ENCODE measurements at places on chromosomes 11 and 22.

- peak; percentile 69 for DNase-seq
Measured at GRCh38 chr11:789943-790342, at the start of gene CEND1. Gene CEND1, minus strand, starts transcription at chr11:790090. Its CDS starts 1,514 bp downstream, at chr11:788576.

- DNase-seq = no peak
Measured at GRCh38 chr11:34464591-34465051, 25.9 kb downstream of the CAT start.

GRCh38 chr11:17923217-17923616 is 89.6 kb downstream of the SERGEF start:
- DNase-seq = no peak

- no peak for DNase-seq
Measured at GRCh38 chr11:57597461-57597915, at the start of gene SERPING1. Gene SERPING1, plus strand, starts transcription at chr11:57597685. Its CDS starts 586 bp downstream, at chr11:57598271.

- DNase-seq = no peak
Measured at GRCh38 chr11:111359223-111360149, 19.6 kb downstream of the POU2AF1 start.

- no peak for DNase-seq
Measured at GRCh38 chr11:75403037-75403436, 3.7 kb downstream of the RPS3 start.

DNA sequence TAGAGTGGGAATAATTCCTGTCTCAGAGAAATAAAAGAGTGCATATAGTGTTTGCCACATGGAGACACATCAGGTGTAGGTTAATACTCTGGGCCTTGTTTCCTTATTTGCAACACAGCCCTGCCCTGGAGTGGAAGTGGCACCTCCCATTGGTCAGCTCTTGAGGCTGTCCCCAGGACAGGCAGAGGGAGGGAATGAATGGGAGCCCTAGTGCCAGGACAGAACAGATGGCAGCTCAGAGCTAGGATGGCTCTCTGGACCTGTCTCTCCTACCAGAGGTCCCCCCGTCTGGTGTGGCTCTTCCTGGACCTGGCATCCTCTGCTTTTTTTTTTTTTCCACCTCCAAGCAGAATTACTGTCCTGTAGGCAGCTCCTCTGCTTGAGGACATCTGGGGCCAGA is 35.6 kb downstream of the LIMK2 start:
- DNase-seq = no peak

GRCh38 chr11:67379061-67380058 is 6.0 kb upstream of the CLCF1 start:
- DNase-seq = no peak

DNA sequence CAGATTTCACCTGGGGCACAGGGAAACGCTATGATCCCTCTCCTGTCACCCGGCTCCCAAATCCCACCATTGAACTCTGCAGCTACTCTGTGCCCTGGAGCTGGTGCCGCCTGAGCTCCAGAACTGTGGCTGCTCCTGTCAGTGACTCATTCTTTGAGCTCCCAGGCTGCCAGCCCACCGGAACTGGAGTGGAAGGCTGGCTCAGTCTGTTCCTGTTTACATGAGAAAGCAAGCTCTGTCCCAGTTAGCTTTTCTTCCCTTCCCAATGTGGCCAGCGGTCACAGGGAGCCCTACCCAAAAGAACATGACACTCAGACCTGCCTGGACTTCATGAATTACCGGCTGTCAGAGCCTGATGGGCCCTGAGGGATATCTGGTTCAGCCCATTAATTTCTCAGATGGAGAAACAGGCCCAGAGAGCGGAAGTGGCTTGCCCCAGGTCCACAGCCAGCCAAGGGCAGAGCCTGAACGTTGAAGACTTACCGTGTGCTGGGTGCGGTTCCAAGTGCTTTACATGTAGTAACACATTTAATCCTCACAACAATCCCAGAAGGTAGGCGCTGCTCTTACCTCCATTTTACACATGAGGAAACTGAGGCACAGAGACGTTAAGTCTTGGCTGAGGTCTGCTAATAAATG is 23.8 kb upstream of the IGSF22 start:
- DNase-seq = no peak

DNA sequence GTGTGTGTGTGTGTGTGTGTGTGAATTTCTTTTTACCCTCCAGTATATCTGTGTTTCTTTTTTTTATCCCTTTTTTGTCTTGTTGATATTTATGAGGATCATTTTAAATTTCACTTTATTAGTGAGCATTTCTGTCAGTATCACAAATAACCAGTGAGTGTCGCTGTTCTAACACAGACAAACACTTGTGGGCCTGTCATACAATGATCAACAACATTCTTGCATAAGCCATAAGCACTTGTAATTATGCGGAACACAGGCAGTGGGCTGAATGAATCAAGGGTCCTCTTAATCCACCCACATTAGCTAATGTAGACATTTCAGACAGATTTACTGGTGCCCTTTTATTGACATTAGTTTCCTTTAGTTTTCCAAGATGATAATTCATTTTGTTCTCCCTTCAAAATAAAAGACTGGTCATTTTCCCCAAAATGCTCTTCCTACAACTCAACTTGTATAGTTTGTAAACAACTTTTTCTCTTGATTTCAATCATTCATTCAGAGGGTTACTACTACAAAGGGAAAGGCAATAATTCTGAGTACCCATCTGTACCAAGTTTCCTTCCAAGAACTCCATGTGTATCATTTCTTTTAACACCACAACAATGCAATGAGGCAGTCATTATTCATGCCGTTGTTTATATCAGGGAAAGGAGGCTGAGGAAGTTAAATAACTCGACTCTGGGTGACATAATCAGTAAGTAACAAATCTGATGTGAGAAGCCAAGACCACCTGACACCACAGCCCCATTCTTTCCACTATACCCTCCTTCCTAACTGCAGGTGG is 34.5 kb upstream of the ANO3 start:
- no peak for DNase-seq

DNA sequence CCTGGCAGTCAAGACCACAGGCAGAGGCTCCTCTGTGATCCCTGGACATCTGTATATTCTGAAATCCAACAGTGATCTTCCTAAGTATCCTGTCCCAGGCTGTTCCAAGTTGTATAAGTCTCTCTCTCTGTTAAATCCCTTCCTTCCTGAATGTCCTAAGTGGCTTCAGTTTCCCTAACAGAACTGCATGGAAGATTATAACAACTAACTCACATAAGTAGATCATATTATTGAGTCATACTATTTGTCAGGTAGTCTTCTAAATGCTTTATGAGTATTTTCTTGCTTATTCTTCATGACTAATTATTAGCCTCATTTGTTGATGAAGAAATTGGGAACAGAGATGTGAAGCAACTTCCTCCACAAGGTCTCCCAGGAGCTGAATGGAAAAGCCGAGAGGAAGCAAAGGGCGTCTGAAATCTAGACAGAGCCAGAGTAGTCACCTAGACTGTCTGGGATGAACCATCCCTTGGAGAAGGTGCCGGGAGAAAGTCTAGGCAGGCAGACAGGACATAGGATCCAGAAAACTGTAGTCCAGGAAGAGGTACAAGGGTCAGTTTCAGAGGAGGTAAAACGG is 93.2 kb upstream of the FAT3 start:
- no peak for DNase-seq

DNA sequence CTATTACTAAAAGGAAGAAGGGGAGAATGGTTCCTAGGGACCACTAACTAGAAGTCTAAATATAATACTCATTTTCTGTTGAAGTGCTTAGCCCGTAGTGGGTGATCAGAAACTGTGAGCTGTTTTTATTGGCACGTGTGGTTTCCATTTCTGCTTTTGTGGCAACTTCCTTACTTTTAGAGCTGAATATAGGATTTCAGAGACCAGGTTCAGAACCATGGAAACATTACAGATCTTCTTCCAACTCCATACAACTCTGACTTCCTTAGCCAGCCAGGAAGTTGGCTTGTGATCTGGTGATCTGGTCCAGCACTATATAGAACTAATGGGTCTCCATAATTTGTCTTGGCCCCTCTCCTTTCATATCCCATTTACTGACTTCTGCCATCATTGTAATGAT is 2.6 kb upstream of the ME3 start:
- no peak for DNase-seq

DNA sequence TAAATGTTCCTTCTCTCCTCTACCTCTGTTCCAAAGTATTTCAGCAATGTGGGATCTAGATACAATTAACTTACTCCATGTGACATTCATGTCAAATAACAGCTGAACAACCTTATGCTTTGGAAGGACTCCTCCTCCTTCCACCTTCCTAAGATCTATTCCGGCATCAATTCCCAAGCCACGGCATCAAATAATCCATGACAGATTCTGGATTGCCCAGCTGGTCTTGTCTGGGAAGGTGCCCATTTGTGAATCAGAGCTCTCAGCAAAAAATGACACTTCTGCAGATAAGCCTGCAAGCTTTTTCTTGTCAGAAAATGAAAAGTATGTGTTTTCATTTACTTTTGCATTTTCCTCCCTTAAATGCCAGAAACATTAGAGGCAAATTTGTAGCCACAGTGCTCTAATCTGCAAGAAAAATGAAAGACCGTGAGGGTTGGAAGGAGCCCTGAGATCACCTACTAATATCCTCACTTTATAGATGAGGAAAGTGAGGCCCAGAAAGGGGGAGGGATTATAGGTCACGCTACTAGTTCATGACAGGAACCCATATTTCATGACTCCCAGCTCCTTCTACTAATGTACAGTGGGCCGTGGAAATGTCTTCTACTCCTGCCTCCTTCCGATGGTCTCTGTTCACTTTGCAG is 124.0 kb downstream of the ME3 start:
- DNase-seq = no peak

DNA sequence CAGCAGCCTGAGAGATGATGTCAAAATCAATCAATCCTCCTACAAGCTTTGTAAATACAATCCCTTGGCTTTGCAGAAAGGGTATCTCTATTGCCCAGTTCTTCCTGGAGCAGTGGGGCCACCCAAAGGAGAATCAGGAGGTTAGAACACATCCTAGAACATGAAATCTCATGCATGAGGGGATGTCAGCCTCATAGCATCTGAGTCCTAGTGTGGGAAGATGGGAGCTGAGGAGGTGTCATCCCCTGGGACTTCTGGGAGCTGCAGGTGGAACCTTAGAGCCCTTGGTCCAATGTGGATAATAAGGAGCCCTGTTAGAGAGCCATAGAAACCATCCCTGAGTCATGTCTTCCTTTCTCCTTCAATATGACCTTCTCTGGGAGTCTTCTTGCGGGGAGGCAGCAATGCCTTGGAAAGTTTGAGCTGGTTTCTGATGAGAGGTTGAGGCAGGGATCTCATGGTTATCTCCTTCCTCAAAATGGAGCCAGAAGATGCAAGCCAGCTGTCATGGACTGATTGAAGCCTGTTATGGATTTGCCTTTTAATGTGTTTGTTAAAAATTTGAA is 74.8 kb downstream of the BDNF start:
- DNase-seq = no peak

DNA sequence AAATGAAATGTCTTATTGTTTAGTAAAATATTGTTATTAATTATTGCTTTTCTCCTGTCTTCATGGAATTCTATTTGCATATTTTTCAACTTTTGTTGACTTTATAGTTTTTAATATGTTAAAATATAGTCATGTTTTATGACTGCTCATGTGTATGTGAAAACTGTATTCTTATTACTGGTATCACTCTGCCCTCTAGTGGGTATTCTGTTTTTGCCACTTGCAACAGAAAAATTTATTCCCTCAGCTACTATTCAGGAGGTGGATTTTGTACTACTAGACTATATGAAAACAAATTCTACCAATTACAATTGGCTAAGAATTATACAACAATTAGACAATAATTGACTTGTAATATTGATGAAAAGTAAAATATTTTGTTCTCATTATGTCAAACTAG is 45.0 kb downstream of the OR4C6 start:
- no peak for DNase-seq

GRCh38 chr11:118889797-118890196 is 6.1 kb downstream of the CXCR5 start:
- no peak for DNase-seq

- no peak for DNase-seq
Measured at GRCh38 chr11:88333862-88334261, 3.7 kb downstream of the CTSC start.

GRCh38 chr22:22902247-22903001 is 14.8 kb downstream of the IGLL5 start:
- DNase-seq = no peak

DNA sequence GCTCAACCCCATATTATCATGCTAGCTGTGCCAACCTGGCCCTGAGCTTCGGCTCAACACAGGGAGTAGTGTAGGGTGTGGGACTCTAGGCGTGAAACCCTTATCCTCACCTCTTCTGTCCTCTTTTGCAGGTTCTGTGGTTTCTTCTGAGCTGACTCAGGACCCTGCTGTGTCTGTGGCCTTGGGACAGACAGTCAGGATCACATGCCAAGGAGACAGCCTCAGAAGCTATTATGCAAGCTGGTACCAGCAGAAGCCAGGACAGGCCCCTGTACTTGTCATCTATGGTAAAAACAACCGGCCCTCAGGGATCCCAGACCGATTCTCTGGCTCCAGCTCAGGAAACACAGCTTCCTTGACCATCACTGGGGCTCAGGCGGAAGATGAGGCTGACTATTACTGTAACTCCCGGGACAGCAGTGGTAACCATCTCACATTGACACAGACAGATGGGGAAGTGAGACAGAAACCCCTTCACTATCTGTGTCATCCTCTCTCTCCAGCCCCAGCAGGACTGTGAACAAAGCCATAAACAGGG is 76.4 kb downstream of the GGTLC2 start:
- no peak for DNase-seq

DNA sequence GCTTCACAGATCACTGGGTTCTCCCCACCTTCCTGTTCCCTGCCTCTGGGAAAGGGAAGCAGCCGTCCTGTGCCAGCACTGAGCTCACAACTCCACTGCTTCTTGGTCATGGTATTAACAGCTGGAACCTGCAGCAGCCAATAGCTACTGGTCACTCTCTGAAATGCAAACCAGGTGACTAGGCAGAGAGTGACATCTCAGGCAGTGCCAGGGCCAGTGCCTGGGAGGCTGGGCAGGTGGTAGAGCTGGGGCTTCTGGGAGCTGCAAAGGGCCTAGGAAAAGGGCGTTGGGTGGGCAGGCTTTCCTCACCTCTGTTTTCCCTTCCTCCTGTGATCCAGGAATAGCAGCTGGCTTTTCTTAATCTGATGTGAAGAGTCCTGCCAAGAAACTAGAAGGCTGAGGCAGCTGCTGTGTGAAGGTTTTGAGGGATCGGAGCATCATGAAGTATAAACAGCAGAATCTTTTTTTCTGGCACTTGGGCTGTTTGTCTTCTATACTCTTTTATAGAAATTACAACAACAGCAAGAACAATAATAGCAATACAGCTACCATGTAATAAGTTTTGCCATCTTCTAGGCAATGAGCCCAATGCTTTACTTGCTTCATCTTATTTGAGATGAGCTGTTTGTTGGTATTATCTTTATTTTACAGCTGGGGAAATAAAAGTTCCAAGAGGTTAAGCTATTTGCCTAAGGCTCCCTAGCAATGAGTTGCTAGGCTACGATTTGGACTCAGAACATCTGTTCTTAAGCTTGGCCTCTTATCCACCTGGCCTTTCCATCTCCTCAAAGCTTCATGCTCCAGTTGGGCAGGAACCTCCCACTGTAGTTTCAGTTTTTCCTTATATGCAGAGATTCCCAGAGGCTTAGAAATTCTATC is 22.0 kb upstream of the CD44 start:
- DNase-seq = no peak

GRCh38 chr11:116580799-116581198 is 192.0 kb downstream of the BUD13 start:
- DNase-seq = no peak

GRCh38 chr11:12239396-12239795 is 129.0 kb downstream of the MICAL2 start:
- no peak for DNase-seq

- DNase-seq = peak; percentile 52
Measured at GRCh38 chr11:116605543-116606459, 167.0 kb downstream of the BUD13 start.
